ENCODE measurements at places on chromosomes 2 and 18.

DNA sequence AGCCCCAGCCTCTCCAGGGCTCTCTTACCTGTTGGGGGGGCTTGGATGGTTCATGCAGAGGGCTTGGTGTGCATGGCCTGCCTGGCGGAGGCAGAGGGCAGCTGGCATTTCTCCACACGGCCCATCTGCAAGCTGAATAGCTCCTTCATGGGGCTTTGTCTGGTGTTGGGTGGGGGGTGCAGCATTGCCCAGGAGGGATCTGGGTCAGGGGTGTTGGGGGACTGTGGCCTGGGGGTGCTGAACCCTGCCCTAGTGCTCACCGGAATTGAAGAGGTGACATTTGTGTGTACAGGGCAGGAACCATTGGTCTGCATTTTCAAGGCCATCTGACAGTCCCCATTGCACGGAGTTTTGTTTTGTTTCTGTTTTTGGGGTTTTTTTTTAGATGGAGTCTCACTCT lies 58.8 kb upstream of the HAAO start:
- DNase-seq: no peak

- no peak for DNase-seq
Measured at GRCh38 chr2:224671731-224672130, 44.4 kb downstream of the CCDC195 start.

GRCh38 chr2:219155054-219155644 lies 5.5 kb downstream of the NHEJ1 start:
- DNase-seq: no peak

- DNase-seq: no peak
Measured at GRCh38 chr18:23972453-23972852, 42.1 kb upstream of the TTC39C start.

DNA sequence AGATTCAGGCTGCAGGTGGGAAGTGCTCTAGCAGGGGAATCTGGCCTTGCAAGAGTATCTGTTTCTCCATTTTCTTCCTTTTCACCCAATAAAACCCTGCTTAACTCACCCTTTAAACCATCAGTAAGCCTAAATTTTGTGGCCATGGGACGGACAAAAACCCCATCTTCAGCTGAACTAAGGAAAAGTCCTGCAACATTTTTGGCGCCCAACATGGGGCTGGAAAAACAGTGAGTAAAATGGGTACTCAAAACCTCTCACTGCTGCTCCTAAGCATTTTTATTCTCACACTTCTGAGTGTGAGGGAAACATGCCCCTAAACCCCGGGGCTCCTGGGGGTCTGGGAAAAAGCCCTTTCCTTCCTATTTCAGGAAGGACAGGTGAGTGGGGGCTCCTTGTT lies 414.3 kb downstream of the ZNF804A start:
- no peak for DNase-seq

GRCh38 chr2:73290049-73290839 lies 3.1 kb downstream of the EGR4 start:
- no peak for DNase-seq

DNA sequence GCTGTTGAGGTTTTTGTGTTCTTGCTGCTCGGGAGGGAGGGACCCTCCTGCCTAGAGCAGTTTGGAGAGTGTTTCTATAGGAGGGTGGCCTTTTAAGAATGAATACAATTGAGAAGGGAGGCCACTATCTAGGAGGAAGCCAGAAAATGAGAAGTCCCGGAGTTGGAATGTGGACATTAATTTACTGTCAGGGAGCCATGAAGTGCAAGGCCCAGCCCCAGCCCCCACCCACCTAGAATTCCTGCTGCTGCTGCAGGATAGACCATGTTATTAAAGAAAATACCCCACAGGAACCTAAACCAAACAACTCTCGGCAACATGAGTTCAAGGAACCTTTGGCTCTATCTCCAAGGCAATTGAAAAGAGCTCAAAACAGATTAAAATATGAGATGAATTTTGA lies 46.0 kb downstream of the ZBTB7C start:
- DNase-seq: no peak

- DNase-seq: no peak
Measured at GRCh38 chr2:10164601-10165000, 42.1 kb downstream of the RRM2 start.

DNA sequence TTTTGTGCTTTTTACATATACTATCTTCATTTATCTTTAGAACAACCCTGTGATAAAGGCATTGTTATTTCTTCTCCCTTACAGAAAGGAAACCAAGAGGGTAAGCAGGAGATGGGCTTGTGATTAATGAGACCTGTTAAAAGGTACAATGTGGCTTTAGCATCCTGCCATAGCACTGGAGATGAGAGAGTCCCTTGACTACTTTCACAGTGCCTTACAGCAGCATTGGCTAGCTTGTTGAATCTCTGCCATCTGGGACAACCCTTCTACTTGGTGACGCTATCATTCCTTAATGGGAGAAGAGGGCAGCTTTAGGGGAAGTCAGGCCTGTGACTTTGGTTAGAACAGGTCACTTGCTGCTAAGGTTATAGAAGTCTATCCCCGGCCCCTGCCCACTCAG lies 68.1 kb upstream of the LYPD6B start:
- no peak for DNase-seq

DNA sequence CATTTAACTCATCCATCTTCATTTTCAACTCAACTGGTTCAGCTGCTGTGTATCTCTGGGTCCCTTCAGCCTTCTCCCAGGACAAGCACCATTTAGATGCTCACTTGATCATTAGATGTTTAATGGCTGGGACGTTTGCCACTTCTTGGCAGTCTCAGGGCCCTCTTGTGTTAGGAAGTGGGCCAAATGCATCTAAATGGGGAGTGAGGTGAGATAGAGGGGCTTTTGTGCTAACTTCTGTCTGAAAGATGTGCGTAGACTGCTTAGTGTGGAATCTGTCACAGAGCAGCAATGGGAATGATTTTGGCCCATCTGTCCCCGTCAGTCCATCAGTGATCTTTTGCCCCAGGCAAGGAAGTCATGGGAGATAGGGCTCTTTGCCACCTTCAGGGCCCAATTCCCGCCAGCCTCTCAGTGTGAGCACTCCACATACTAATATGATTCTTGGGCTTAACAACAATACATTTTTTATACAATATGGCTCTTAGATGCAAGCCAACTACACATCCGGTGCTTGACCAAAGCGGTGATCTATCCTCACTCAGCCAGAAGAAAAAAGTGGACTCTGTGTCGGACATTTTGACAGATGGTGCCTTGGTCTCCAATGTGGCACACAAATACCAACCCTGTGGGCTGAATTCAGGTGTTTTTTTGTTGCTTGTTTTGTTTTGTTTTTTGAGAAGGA lies 95.7 kb upstream of the EPC2 start:
- no peak for DNase-seq

DNA sequence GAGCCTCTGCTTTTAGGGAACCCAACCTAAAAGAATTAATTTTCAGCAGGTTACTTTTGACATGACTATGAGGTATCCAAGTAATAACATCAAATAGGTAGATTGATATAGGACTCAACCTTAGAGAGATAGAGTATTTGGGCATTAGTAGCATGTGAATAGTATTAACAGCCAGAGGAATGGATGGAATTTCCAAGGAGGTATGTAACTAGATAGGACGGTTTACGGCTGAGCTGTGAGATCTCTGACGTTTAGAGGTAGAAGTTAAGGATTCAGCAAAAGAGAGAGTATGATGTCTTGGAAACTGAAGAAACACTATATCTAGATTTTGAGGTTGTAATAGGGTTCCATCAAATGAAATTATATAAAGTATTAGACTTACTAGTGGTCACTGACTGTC lies 70.3 kb downstream of the HNMT start:
- DNase-seq: no peak

DNA sequence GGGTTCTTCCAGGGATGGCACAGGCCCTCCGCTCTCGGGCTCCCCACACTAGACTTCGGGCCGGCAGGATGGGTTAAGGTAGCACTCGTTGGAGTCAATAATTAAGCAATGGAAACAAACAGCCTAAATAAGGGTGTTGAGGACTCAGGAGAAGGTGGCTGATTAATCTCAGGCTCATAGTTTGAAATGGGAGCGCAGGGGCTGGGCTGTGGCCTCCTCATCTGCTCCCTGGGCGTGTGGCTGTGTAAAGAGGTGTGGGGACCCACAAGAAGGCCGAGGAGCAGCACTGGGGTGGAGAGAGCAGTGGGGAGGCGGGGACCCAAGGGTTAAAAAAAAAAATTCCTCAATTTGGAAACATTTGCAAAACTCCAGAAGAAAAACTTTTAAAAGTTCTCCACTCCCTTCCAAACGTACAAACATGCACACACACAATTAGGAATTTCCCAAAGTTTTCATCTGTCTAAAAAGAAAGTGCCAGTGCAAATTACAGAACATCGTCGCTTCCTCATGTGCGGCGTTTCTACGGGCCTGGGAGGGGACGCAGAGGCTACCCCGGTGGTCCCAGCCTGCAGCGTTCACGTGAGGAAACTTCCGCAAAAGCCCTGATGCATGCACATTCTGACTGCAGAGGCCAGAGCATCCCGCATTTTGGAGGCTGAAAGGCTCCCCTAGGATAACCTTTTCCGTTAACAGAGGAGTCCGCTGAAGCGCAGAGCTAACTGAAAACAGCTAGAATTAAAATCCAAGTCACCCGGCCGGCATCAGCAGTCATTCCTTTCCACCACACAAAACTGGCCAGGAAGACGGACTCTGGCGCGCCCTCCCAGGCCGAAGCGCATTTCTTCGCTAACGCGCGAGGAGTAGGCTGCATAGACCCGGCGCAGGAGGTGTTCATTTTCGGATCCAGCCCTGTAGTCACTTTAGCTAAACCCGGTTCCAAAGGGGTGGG lies 1.0 kb upstream of the TUBB6 start:
- no peak for DNase-seq
